ENCODE measurements at places on chromosomes 13 and 19.

GRCh38 chr13:107765724-107766401 lies 449.5 kb downstream of the LIG4 start:
- no peak for DNase-seq

DNA sequence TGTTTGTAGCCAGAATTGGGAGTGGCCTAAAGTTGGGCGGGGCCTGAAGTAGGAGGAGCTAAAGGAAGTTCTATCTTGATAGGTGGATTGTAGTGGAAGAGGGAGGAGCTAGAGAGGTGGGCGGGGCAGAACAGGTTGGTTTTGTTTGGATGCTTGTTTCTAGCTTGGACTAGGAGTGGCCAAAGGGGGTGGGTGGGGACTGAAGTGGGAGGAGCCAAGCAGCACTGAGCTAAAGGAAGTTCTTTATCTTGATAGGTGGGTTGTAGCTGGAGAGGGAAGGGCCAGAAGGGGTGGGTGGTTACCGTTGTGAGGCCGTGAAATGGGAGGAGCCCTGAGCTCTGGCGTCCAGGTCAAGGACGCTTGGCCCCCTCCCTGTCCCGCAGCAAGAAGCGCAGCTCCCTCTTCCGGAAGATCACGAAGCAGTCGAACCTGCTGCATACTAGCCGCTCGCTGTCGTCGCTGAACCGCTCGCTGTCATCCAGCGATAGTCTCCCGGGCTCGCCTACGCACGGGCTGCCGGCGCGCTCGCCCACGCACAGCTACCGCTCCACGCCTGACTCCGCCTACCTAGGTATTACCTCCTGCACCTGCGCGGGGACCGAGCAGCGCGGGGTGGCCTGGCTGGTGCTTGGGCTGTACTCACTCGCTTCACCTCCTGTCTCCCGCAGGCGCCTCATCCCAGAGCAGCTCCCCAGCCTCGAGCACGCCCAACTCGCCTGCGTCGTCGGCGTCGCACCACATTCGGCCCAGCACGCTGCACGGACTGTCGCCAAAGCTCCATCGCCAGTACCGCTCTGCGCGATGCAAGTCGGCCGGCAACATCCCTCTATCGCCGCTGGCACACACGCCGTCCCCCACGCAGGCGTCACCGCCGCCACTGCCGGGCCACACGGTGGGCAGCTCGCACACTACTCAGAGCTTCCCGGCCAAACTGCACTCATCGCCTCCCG lies 8.0 kb downstream of the DNASE2 start:
- peak; percentile 76 for DNase-seq

GRCh38 chr19:6066661-6067646 lies 43.3 kb downstream of the RFX2 start:
- no peak for DNase-seq

DNA sequence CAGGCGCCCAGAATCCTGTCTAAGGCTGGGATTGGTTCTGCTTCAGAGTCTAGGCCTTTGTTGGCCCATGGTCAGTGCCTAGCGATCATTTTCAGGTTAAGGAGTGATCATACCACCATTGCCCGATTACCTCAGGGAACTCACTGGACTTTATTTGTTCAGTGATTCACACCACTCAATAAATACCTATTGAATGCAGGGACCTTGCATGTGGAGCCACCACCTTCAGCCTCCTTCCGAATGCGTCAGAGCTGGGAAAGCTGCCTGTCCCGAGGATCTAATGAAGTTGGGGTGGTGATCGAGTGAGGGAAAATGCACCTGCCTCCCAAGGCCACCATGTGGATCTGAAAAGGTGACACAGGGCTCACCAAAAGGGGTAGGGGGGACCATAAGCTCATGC lies 40.0 kb upstream of the POU2F2 start:
- no peak for DNase-seq

- no peak for DNase-seq
Observed at GRCh38 chr13:50948601-50949000, 39.0 kb downstream of the RNASEH2B start.

- no peak for DNase-seq
Observed at GRCh38 chr19:39568604-39569003, 28.6 kb upstream of the EID2 start.

DNA sequence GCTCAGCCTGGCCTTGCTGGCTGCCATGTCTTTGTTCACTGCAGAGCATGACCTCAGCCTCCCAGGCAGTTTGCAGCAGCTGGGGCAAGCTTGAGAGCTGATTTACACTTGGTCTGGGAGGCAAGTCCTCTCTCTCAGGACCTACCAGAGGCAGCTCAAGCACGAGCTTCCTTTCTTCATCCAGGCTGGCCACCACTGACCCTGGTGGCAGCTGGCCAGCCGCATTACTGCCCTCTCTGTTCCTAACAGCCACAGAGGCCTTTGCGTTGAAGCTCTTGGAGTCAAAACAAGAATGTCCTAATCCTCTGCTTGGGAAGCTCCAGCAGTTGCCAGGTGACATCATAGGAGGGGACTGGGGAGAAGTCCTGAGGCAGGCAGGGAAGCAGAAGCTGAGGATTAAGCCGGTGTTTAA lies 85.7 kb downstream of the NUFIP1 start:
- no peak for DNase-seq

GRCh38 chr19:46896076-46896794 lies 35.4 kb downstream of the ARHGAP35 start:
- DNase-seq, result no peak

- DNase-seq, result no peak
Observed at GRCh38 chr13:41465898-41466320, 8.6 kb downstream of the RGCC start.

DNA sequence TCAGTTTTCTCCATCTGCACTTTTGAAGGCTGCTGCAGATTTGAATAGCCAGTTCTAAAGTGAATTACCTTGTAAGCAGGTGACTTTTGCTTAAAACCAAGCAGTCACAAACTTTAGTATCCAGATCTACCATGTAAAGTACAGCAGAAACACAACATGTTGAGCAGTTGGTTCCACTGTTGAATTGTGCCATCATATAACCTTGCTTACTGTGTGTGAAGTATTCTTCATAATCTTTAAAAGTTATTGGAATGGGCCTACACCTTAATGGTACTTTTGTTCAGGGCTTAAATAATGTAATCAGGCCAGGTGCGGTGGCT lies 23.2 kb upstream of the MTUS2 start:
- DNase-seq, result no peak

DNA sequence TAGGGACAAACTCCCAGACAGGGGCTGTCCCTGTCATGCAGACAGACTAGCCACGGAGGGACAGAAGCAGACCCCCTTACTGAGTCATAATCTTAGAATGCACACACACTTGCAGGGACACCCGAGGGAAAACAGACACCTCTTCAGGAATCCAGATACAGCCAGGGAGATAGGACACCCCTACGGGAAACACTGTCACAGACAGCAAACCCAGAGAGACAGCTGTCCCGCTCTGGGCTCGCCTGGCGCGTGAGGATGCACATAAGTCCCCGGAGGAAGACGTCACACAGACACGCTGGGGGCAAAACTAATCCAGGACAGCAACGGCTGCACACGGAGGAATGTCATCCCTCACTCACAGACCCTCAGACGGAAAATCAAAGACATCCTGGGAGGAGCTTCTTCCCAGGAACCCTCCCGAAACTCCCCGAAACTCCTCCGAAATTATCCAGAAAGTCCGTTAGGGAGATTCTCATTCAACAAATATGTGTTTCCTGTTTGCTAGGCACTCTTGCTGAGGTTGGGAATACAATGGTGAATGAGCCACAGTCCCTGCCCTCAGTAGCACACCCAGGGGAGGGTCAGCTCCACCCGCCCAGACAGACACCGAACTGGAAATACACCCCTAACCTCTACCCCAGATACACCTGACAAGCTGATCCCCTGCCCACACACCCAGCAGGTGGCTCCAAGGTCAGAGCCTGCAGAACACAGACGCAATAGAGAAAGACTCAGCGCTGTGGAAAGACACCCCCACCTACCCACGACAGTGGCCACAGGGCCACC lies 15.2 kb upstream of the TOMM40 start:
- no peak for DNase-seq

DNA sequence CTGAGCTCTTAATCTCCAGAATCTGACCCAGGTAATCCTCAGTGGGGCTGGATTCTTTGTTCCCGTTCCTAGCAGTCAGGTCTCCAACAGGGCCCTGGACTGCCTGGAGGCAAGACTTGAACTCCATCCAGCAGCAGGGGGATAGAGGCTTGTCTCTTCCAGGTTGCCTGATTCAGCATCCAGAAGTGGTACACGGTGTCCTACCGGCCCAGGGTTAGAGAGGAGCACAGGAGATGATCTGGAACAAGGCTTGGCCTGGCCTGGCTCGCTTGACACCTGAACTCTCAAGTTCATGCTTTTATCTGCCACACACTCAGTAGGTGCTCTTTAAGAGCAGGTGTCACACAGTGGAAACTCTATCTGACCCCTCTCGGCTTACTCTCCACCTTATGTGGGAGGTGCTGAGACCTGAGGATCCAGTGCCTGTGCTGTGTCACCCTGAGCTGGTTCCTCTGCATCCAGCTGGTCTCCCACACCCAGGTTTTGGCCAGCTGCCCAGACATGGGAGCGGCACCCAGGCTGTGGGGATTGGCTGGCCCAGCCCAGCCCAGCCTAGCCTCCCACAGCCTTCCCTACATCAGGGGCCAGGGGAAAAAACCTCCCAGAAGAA lies at the start of gene CYP4F3:
CYP4F3 (plus strand) TSS at position 604 of the 610 bp plus-strand sequence. CDS start 519 bp downstream, outside the sequence.
- no peak for DNase-seq

DNA sequence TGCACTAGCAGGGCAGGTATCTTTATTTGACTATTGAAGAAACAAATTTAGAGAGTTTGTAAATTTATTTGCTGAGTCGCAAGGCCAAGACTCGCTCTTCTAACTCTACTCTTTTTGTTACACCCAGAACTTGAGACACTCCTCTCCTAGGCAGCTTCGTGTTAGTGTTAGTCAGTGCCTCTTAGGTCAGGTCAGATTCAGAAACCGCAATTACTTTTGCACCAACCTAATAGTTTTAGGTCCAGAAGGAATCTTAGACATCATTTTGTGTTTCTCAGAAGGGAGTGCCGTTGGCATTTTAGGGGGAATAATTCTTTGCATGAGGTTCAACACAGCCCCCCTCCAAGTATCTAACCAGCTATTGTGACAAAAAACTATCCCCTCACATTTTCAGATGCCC lies 8.8 kb downstream of the GPR180 start:
- DNase-seq, result no peak

- no peak for DNase-seq
Observed at GRCh38 chr19:47479701-47480503, 4.1 kb downstream of the KPTN start.

- DNase-seq, result no peak
Observed at GRCh38 chr13:49938921-49939320, 2.8 kb upstream of the SPRYD7 start.

- DNase-seq, result no peak
Observed at GRCh38 chr13:97228850-97229521, 6.9 kb downstream of the MBNL2 start.

DNA sequence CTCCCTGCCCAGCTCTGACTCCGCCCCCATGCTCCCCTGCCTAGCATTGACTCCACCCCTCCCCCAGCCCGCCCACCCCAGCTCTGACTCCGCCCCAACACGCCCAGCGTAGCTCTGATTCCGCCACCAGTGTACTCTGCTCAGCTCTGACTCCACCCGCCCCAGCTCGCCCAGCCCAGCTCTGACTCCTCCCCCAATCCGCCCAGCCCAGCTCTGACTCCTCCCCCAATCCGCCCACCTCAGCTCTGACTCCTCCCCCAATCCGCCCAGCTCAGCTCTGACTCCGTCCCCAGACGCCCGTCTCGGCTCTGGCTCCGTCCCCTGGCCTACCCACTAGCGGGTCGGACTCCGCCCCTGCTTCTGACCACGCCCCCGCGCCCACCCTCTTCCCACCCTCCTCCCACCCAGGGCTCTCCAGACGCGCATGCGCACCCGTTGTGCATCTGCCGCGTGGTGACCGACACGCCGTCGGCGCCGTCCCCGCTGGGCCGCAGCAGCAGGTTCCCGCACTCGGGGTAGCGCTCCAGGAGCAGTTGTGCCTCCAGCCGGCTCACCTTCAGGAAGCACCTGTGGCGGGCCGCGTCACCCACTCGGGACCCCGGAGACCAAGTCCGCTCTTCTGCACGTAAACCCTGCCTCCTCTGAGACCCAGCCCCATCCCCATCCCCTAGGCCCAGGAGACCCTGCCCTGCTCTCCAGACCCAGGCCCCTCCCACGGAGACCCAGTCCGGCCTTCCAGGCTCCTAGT lies 10.2 kb downstream of the STAP2 start:
- peak; percentile 99 for DNase-seq

DNA sequence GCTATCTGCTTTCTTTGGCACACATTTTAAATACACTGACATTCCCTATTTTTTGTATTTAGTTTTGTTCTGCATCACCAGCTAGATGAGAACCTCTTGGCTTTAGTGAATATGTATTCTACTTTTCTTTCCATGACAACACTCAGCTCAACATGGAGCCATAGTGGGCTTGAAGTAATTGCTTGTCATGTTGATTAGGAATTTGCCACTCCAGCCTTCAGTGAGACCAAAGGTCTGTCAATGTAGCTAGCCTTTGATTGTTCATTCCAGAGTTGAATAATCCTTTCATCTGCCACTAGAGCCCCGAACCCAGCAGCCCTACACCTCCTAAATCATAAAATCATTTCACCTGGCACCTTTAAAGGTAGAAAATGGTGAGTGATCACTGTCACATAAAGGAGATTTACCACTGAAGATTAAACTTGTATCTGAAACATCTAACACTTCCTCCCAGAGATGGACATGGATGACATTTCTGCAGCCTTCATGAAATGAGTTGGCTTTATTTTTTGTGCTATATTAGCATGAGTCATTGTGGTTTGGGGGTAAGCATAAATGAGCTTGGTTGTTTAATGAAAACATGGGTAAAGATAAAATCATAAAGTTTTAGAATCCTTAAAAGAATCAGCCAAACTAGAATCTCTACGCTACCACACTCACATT lies 29.2 kb upstream of the GARRE1 start:
- DNase-seq, result no peak

DNA sequence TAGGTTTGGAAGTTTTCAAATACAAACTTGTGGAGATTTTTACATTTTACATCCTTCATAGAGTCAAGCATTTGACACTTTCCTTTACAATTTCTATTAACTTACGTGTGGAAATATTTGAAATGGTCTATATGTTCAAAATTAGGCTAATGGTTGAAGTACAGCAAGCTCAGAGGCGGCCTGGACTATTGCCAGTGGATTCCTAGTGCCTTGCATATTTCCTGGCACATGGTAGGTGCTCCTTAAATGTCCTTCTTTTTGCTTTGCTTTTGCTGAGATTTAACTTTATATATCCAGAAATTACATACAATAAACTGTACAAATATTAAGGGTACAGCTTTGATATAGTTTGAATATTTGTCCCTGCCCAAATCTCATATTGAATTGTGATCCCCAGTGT lies 93.9 kb downstream of the UBL3 start:
- no peak for DNase-seq

DNA sequence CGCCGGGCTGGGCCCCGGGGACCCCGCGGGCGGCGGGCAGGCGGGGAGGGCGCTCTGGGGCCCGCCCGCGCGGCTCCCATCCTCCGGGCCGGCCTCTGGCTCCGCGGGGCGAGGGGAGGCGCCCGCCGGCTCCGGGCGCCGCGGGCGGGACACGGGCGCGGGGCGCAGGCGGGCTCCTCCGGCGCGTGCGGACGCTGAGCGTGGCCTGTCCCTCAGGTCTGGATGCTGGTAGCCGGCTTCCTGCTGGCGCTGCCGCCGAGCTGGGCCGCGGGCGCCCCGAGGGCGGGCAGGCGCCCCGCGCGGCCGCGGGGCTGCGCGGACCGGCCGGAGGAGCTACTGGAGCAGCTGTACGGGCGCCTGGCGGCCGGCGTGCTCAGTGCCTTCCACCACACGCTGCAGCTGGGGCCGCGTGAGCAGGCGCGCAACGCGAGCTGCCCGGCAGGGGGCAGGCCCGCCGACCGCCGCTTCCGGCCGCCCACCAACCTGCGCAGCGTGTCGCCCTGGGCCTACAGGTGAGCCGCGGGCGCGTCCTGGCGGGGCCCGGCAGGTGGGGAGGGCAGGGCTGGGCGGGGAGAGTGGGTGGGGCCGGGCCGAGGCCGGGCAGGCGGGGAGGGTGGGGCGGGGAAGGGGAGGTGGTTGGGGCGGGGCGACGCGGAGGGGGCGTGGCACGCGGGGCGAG lies 420 bp downstream of the IL17D start:
- DNase-seq, result peak; percentile 66
